ENCODE measurements at places on chromosomes 1 and 21. TPM values are rescaled to one million over a fixed set of nuclear protein-coding genes. Genes with fewer than 3 reads are reported as not detected.
A peak's percentile ranks its signal among the peaks of the same experiment; 100 is the strongest.

DNA sequence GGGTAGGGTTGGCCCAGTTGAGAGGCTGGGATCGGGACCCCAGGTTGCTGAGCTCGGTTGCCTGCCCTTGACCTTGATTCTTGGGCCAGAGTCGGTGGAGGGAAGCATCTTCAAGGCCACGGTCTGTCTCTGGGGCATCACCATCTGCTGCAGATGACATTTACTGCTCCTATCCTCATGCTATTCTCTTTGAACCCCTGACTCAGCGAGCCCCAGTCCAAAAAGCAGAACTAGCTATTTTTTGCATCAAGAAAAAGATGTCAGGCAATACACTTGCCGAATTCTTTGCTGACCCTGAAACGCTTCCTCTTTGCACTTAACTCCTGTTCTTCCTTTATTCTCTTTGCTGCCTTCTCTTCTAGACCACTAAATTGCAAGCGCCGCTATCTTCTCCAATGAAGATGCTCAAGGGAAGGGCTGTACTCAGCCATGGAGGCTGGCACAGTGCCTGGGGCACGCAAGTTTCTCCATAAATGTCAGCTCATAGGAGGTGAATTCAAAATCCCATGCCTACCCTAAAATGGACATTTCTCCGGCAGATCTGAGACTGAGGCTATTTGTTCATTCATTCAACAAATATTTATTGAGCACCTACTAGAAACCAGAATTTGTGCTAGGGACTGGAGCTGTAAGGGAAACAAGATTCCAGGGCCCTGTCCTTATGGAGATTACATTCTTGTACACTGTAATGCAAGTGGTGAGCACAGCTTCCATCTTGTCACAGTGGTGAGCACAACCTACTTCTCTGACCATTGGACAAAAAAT, 20.5 kb upstream of the CAPZB start:
- no peak overlapping the region for H3K27ac ChIP-seq
- no peaks in the 10 kb centered on the region for H3K27me3 ChIP-seq
- H3K4me3 ChIP-seq = no peak overlapping the region

DNA sequence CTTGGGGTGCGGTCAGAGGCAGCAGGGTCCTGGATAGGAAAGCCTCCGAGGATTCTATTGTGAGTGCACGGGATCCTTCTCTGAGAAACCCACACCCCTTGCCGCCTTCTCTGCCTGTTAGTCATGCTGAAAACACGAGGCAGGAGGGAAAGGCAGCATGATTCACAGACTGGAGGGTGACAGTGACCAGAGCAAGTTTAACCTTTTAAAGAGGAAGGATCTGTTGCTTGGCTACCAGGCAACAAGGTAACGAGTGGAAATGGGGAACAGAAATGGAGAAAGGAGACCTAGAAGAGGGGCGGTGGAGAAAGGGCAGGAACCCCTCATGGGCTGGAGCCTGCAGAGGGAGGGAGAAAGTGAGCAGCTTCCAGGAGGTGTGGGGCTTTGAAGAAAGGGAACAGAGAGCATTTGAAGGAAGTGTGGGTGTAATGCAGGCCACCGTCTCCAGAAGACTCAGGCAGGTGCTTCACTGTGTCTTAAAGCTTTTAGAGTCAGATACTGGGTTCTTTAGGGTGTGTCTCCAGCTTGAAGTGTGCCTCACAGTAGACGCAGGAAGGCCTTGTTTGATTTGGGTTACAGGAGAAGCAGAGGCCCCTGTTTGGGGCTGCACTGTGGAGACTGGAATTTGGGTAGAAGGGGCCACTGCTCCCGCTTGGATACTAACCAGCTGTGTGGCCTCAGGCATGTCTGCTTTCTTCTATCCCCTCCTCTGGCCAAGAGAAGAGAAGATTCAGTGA, 19.1 kb downstream of the OPTC start:
- H3K4me1 ChIP-seq = peaks cover 4% of the 10 kb centered on the region
- no peak for DNase-seq
- H3K27ac ChIP-seq = no peak overlapping the region
- H3K27me3 ChIP-seq = no peaks in the 10 kb centered on the region
- no peak overlapping the region for H3K4me3 ChIP-seq

LRRC38 gene
- total RNA-seq = not detected

DNA sequence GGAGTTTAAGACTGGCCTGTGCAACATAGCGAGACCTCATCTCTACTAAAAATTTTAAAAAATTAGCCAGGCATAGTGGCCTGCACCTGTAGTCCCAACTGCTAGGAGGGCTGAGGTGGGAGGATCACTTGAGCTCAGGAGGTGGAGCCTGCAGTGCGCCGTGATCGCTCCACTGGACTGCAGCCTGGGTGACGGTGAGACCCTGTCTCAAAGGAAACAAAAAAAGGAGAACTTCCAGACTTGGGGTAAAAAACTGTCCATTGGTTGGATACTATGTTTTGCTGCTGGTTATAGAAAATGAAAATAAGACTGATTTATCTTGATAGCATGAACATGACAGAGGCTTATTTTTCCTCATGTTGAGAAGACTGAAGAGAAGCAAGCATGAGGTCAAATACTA, 79.4 kb downstream of the WDR4 start:
- H3K4me3 ChIP-seq = no peak overlapping the region
- no peaks in the 10 kb centered on the region for H3K4me1 ChIP-seq
- no peaks in the 10 kb centered on the region for H3K36me3 ChIP-seq
- no peak for DNase-seq
- no peaks in the 10 kb centered on the region for H3K27me3 ChIP-seq

- peaks cover 9% of the 10 kb centered on the region for H3K4me1 ChIP-seq
- no peak overlapping the region for H3K27ac ChIP-seq
- no peak overlapping the region for H3K4me3 ChIP-seq
- DNase-seq = no peak
These were observed 110.8 kb downstream of the TSEN15 start for GRCh38 chr1:184162281-184162680.

DNA sequence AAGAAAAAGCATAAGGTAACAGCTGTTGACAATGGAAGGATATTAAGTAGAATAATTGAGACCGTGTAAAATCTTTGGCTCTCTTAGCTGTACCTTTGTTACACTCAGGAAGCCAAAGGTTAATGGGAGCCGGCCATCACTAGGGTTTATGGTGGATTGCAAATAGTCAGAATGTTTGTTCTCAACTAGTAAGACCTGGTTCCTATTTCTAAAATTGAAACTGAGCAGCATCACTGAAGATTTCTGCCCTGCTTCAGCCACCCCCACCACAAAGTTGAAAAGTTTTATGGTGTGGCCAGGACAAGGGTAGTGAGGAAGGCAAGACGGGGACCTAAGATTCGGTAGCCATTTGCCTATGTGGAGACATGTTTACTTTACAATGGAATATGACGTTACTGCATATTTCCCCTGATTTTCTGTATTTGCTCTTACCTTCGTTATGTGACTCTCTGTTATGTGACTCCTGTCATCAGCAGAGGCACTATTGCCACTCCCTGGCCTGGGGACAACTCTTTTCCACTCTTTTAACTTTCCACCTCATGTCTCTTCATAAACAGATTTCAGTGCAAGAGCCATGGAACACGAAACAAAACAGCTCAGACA, 41.4 kb upstream of the KIF1B start:
- H3K27ac ChIP-seq = no peak overlapping the region
- no peak for DNase-seq
- H3K4me3 ChIP-seq = no peak overlapping the region
- no peaks in the 10 kb centered on the region for H3K27me3 ChIP-seq
- H3K36me3 ChIP-seq = peaks cover 37% of the 10 kb centered on the region

KRTAP13-2 gene
- total RNA-seq = not detected

CCDC24 gene
- total RNA-seq = 1.9 TPM

FAM43B gene
- total RNA-seq = not detected

DNA sequence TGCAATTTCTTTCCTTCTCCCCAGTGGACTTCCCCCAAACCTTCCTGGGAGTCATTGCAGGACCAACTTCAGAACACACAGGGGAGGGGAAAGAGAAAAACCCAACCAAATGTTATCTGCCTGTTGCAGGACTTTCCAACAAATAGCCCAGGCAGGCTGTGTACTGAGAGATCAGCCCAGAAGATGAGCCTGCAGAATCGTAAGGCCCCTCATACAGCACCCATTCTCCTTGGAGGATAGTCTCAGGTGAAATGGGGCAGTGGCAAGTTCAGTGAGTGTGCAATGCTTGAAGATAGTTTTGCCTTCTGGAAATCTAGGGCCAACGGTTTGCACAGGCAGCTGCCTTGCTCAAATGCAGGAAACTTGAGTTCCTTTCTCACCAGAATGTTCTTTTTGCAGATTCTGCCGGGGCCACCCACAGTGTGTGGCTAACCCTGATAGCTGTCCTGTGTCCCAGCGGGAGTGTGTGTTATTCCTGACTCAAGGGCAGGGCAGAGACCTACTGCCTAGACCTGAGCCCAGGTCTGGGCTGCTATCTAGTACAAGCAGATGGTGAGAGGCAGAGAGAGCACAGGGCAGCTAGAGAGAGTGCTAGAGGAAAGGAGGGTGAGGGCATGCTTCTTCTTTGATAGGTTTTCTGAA, 48.8 kb downstream of the GADD45A start:
- H3K36me3 ChIP-seq = no peaks in the 10 kb centered on the region
- H3K4me3 ChIP-seq = no peak overlapping the region
- no peak overlapping the region for H3K27ac ChIP-seq
- peaks cover 18% of the 10 kb centered on the region for H3K4me1 ChIP-seq
- H3K27me3 ChIP-seq = no peaks in the 10 kb centered on the region

URB2 gene
- 9.4 TPM for total RNA-seq

DNA sequence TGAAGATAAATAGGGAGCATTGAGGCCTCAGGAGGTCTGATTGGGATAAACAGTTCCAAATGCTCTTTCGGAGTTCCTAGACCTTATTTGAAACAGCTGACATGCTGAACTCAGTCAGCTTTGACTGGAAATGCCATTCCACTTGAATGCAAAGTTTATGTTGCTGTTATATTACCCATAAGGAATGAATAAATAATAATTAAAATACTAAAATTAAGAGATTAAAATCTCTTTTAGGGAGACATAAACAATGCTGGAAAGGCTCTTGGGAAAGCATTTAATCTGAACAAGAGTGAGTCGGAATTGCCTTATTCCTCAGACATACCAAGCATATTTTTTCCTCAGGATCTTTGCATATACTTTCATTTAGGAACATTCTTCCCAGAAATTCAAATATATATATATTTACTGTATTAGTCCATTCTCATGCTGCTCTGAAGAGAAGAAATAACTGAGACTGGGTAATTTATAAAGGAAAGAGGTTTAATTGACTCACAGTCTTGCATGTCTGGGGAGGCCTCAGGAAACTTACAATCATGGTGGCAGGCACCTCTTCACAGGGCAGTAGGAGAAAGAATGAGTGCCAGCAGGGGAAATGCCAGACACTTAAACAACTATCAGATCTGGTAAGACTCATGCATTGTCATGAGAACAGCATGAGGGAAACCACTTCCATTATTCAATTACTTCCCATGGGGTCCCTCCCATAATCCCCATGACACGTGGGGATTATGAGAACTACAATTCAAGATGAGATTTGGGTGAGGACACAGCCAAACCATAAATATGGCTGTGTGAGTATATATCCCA, 318.2 kb upstream of the PLXNA2 start:
- no peak overlapping the region for H3K4me3 ChIP-seq
- no peaks in the 10 kb centered on the region for H3K27me3 ChIP-seq
- H3K4me1 ChIP-seq = no peaks in the 10 kb centered on the region

ZNF687 gene
- 39.2 TPM for total RNA-seq

GRCh38 chr1:5286244-5286643, 631.8 kb downstream of the AJAP1 start:
- H3K27me3 ChIP-seq = no peaks in the 10 kb centered on the region
- H3K4me1 ChIP-seq = no peaks in the 10 kb centered on the region
- H3K4me3 ChIP-seq = no peak overlapping the region
- DNase-seq = peak; percentile 27

RUNX1 gene
- 86.1 TPM for total RNA-seq

DNA sequence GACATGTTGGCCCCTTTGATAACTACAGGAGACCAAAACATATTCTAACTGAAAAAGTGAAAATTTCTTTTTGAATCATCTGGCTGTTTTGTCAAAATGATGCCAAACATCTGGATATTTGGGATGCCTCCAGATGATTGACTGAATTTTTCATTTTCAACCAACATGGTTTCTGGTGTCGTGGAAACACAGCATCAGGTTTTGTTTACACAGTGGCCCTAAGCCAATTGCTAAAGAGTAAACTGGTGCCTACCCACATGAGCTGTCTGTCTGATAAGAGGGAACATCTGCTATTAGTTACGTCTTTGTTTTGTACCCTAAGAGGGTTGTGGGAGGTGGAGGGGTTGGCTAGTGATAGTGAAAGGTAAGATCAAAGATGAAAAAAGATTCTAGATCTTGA, 204.8 kb downstream of the KCNK2 start:
- no peak overlapping the region for H3K27ac ChIP-seq
- H3K4me3 ChIP-seq = no peak overlapping the region
- DNase-seq = no peak
- H3K4me1 ChIP-seq = no peaks in the 10 kb centered on the region
- H3K36me3 ChIP-seq = no peaks in the 10 kb centered on the region

DNA sequence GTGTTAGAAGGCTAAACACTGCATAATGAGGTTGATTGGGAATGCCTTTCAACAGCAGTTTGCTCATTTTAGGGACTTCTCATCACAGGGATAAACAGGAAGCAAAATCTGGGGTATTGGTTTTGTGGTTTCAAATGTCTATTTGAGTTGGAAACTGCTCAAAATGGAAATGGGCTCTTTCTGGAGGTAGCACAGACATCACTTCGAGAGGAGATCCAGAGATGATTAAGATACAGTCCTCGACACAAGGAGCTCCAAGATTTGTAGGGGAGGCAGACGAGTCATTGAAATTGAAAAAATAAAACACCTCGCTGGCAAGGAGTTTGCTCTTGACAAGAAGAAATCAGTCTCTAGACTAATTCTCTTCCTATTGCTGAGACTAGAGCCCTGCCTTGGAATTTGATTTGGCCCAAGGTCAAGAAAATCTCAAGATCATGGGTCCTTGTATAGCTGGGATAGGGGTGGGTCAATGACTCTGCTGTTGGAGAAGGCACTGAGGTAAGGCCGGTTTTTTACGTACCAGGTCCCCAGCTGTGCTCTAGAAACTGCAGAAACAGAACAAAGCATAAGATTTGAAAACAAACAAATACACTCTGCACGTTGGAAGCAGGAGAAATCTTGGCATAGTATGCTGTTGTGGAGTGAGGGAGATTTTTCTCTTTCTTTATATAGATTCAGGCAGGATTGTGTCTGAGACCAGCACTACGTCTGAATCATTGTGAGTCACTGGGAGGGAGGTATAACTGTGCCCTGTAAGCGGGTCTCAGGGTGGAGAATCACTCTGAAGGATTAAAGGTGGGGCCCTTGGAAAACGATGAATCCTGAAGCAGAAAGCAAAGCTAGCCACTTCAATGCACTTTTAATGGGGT, 17.7 kb upstream of the KLHDC8A start:
- H3K27me3 ChIP-seq = no peaks in the 10 kb centered on the region
- DNase-seq = no peak
- H3K4me1 ChIP-seq = peaks cover 16% of the 10 kb centered on the region
- no peaks in the 10 kb centered on the region for H3K36me3 ChIP-seq
